MM.1S (cell line): ENCODE measurements at places on chromosomes 11 and 22.

DNA sequence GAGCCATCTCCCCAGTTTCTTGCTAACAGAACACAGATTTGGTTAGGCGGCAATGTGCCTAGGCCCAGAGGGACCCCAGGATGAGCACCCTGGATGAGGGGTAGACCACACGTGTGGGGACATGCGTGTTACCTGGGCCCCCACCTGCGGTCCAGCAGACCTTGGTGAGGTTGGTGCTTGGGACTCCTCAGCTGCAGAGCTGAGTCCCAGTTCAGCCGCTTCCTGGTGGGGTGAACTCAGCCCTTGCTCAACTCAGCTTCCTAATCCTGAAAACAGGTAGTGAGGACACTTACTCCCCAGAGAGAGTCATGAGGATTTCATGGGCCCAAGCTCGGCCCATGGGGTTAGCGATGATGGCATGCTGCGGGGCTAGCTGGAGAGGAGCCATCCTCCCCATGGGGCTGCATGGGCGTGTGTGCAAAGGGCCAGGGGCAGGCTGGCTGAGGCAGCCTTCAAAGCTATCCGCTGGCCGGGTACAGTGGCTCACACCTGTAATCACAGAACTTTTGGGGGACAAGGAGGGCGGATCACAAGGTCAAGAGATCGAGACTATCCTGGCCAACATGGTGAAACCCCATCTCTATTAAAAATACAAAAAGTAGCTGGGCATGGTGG, 46.9 kb upstream of the SHISAL1 start:
- DNase-seq: no peak

- DNase-seq: no peak
These were observed 34.7 kb downstream of the PPP6R3 start for GRCh38 chr11:68495220-68495729.

DNA sequence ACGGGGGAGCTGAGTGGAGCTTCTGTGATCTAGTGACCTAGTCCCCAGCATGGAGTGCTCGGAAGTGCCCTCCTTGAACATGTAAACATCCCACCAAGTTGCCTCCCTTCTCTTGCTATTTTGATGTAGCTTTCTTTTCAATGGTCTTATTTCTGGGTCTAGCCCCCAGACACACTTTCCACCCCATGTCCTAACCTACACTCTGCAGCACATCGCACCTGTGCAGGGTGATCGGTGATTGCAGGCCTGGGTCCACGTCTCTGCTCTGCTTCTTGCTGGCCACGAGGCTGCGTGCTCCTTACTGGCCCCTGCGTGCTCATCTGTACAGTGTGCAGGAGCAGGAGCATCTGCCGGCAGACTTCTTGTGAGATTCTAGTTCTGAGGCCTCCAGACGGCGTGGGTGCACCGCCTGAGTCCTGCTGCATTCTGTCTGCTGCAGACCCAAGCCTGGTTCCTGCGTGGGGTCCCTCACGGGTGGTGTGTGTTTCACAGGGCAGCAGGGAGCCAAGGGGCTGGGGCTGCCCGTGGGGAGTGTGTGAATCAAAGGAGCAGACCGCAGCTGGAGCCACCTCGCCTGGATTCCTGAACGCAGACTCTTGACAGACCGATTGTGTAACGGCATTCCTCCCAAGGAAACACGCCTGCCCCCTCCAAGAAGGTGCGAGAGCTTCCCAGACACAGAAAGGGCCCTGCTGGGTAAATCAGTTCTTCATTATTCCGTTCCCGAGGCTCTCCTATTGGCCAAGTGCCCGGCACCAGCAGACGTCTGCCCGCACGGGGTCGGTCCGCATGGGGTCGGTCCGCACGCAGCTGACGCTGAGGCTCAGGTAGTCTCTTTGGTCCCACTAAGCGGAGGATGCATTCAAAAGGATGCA, 44.4 kb upstream of the MYEOV start:
- no peak for DNase-seq

- DNase-seq: no peak
These were observed 1456.3 kb downstream of the BRD1 start for GRCh38 chr22:48371391-48371790.

DNA sequence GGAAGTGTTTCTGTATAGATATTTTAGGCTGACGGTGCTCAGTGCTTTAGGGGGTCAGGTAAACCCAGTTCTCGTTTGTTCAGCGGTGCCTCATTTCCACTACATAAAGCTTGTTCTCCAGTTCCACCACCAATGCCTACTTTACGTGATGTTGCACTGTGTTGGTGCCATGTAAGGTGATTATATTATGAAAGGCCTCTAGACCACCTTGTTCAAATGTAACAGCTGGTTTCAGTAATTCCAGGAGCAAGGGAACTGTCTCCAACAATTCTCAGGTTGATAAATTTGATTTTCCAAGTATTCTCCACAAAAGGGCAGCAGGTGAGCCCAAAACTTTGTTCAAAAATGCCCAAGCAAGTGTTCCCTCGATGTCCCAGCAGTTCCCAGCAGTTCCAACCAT, 83.7 kb upstream of the SEPTIN5 start:
- no peak for DNase-seq

- no peak for DNase-seq
These were observed 939.0 kb downstream of the BRD1 start for GRCh38 chr22:48888466-48889208.

DNA sequence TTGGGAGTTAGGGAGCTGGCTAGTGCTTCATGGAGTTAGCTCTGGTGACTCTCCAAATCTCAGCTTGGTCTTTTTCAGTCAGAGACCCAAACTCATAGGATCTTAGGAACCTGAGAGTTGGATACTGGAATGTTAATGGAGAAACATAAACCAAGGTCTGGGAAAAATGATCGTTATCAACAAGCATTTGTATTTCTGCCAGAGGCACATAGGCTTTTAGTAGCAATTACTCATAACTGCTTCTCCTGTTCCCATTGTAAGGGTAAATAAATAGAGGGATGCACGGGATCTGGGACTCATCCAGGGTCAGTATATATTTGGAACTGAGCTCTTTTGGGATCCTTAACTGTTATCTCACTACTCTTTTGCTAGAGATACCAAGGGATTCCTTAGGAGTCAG, 4.8 kb downstream of the BARX2 start:
- DNase-seq: no peak

DNA sequence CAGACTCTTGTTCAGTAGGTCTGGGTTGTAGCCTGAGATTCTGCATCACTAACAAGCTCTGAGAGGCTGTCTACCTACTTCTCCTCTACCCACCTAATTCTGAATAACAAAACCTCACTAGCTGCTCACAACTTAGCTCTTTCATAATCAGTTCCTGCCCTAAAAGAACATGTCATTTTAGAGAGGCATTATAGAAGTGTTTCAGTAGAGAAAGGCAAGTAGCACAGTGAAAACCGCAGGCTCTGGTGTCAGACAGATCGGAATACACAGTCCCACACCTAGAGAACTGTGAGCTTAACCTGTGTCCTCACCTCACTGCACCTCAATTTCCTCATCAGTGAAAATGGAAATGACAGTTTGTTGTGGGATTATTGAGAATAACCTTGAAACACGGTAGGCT, 1337.6 kb upstream of the TENM4 start:
- no peak for DNase-seq

DNA sequence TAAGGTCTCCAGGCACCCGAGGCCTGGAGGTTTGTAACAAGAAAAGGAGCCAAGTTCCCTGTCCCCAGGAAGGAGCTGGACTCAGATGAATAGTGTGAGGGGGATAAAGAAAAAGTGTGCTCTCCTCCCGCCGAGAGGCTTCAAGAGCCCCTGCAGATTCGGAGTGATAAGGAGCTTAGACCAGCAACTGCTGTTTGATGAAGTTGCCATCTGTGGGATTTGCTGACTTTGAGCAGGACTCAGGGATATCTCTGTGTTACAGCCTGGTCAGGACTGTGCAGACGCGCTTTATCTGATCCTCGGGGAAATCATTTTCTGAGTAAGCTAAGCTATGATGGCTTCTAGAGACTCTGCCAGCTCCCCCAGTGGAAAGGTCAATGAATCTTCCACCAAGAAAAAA, 1017.0 kb downstream of the TBC1D22A start:
- no peak for DNase-seq

- no peak for DNase-seq
These were observed 10.1 kb downstream of the ATP5MG start for GRCh38 chr11:118411530-118411929.

DNA sequence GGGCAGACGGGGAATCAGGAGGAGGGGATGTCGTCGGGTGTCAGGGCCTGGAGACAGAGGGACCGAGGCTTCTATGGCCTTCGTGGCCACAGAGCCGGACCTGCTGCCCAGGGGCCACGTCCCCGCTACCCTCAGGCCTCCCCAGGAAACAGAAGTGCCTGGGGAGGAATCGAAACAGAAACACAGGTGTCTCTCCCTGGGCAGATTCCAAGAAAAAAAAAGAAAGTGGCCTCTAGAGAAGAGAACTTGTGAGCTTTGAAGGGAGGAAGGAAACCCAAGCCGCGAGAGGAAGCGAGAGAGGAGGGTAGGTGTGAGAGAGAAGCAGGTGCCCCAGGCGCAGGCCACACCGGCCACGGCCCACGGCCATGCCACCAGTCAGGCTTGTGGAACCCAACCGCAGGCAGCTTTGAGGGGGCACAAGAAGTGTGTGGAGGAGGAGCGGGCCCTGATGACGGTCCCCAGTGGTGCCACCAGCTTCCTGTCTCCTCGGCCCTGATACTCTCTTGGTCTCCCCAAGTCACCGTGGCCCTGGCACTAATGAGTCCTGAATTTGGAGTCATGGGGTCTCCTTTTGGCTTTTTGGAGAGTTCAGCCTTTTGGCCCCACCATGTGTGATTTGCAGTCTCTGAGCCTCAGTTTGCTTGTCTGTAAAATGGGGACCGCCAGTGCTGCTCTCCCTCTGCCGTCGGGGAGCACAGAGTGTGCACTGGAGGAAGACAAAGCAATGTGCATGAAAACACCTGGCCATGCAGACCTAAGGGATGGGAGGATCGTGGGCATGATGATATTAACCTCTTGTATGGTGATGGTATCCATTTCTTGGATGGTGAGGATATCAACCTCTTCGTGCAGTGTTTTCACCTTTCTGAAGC, 25.2 kb downstream of the LIF start:
- peak; percentile 81 for DNase-seq

DNA sequence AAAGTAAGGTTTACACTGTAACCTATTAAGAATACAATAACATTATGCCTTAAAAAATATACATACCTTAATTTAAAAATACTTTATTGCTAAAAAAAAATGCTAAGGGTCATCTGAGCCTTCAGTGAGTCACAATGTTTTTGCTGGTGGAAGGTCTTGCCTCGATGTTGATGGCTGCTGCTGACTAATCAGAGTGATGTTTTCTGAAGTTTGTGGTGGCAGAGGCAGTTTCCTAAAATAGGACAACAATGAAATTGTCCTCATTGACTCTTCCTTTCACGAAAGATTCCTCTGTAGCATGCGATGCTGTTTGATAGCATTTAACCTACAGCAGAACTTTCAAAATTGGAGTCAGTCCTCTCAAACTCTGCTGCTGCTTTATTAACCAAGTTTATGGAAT, 97.6 kb downstream of the FAT3 start:
- peak; percentile 86 for DNase-seq

DNA sequence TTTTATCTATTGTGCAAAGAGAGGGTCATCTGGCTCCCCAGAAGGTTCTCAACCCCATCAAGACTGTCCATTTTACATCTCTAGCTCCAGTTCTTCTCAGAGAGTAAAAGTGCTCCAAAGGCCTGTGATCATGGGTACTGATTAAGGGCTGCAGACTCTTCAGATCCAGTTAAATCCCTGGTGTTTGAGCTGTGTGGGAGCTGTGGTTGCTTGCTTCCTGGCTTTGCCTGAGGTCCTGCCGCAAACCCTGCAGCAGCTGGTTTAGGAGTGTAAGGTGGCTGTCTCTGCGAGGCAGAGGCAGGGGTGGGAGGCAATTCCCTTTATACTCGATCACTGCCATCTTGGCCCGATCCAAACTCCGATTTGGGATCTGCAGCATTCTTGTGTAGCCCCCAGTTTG, 1.2 kb downstream of the MRPL17 start:
- DNase-seq: no peak

DNA sequence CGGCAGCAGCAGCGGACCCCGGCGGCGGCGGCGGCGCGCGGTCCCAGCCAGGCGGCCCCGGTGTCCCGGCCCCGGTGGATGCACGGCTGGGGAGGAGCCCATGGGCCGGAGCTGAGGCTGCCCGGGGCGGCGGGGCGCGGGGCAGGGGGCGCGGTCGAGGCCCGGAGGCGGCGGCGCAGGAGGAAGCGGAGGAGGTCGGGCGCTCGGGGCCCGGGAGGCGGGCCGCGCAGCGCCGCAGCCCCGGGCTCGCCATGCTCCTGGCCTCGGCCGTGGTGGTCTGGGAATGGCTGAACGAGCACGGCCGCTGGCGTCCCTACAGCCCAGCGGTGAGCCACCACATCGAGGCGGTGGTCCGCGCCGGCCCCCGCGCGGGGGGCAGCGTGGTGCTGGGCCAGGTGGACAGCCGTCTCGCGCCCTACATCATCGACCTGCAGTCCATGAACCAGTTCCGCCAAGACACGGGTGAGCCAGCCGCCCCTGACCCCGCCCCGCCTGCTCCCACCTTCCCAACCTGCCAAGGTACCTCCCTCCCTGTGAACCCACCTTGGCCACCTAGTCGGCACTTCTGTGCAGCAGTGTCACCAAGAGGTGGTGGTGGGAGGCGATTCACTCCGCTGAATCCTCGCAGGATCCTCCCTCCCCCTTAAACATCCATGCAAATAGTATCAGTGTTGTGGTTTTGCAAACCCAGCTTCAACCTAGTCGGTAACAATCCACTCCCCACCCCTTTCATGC, 580 bp downstream of the DTX4 start:
- DNase-seq: peak; percentile 20

DNA sequence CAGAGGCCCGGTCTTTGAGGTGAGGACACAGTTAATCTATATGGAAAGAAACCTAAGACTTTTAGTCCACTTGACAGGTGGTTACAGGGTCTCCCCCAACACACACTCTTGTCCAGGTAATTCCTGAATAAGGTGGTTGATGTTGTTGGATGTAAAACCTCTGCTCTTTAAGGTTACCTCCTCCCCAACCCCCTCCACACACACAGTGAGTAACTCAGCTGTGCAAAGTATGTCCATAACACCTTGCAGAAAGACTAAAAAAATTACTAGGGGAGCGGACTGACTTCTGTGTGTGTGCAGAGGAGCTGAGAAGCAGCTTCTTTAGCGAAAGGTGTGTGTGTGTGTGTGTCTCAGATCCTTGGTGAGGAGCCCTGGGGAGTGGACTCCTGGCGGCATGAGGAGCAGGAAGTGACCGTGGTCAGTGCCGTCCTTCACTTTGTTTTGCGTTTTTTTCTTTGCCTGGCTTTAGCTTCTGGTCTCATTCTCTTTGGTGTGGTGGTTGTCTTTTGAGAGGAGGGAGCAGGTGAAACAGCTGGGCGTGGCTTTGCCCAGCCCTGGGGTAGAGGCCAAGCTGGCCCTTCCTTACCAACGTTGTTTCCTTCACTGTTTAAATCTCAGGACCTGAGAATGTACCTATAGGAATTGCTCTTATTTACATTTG, 1.7 kb downstream of the ZBED4 start:
- no peak for DNase-seq

- no peak for DNase-seq
These were observed 124.8 kb downstream of the APOL5 start for GRCh38 chr22:35842519-35842913.

GRCh38 chr11:75237050-75237449, 3.5 kb upstream of the TPBGL start:
- DNase-seq: no peak

GRCh38 chr11:124801014-124801413, 808 bp upstream of the MSANTD2 start:
- DNase-seq: no peak

GRCh38 chr11:75809991-75810390, 5.0 kb upstream of the UVRAG start:
- no peak for DNase-seq
